Left lobe of liver (tissue), 2 donors: ENCODE measurements at places on chromosomes 7 and 10.

DNA sequence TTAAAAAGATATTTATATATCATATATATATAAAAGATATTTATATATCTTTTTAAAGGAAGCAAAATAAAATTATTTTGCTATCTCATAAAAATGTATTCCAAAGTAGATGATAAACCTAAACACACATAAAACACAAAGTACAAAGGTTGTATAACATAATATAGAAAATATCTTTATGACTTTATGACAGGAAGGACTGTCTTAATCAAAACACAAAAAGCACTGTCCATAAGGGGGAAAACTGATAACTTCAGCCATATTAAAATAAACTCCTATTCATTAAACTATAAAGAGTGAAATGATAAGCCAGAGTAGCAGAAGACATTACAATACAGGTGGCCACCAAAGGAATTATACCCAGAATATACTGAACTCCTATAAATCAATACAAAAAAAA lies 34.8 kb downstream of the KDM7A start:
- no peak for DNase-seq

GRCh38 chr10:44724415-44725174 lies 186.5 kb upstream of the TMEM72 start:
- DNase-seq, result no peak

- DNase-seq, result no peak
Measured at GRCh38 chr7:130669085-130669700, 645 bp upstream of the COPG2 start.

GRCh38 chr7:121339082-121339481 lies 10.3 kb downstream of the WNT16 start:
- no peak for DNase-seq

DNA sequence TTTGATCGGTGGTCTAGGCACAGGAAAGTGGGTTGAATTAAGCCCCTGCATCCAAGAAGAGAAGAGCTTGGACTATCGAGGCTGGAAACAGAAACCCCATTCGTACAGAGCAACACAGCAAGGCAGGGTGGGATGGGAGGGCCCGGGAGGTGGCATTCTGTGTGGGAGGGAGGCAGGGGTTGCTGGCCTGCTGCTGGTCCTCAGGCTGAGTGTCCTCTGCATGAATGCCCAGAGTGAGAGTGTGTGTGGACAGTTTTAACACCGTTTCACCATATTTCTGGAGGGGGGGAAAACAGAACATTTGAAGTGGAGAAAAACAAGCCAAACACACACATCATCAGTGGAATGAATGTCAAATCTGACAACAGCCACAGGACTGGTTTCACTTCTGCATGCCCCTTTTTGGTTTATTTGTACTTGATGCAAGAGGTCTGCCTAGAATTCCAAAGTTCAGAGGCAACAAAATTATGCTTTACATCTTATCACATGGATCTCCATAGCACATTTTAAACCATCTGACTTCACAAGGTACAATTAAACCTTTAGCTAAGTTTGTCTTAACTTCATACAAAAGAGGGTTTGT lies 11.1 kb upstream of the ENO4 start:
- DNase-seq, result no peak

- no peak for DNase-seq
Measured at GRCh38 chr10:48332871-48333216, 26.4 kb downstream of the MAPK8 start.

DNA sequence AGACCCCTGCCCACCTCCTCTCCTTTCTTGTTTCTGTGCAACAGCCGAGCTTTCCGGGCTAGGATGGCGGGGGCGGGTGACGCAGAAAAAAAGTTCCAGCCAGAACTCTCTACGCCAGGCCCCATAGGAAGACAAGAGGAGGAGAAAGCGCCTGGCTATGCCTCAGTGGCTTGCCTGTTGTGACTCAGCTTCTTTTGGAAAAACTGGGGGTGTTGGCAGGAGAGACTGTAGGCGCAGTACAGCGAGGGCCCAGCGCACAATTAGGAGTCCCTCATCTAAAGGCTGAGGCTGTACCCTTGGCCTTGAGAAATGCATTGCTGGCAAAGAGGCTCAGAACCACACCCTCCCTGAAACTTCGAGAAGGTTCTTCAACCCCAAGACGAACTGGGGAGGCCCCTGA lies 28.0 kb upstream of the KPNA7 start:
- no peak for DNase-seq

DNA sequence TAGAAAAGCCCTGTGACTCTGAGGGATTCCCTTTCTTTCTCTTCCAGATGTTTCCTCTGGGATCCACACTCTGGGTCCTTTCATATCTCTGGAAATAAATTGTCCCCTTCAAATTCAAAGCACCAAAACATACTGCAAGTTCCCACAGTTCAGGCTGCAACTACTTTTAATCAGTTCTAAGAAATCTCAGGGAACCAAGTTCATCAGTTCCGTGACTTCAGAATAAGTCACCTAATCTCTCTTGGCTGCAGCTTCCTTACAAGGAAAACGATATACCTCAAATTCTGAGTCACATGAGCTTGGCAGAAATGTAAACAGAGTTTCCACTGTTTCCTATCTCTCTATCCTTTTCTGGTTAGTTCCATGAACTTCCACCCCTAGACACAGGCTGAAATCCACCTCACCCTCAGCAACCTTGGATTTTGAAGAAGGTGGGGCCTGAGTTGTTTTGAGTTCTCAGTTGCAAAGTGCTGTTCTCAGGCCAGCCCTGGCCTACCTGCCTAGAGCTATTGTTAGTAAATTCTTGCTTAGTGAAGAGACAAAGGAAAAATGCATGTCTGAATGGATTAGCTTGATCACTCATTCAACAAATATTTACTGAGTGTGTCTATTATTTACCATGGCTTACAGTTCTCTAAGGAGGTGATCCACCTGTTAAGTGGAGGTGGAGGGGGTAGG lies 59.3 kb upstream of the IL6 start:
- DNase-seq, result no peak

- peak; percentile 81 for DNase-seq
Measured at GRCh38 chr10:80272793-80273522, 16.5 kb downstream of the MAT1A start.

GRCh38 chr10:133264461-133264860 lies 12.2 kb downstream of the ADAM8 start:
- no peak for DNase-seq

DNA sequence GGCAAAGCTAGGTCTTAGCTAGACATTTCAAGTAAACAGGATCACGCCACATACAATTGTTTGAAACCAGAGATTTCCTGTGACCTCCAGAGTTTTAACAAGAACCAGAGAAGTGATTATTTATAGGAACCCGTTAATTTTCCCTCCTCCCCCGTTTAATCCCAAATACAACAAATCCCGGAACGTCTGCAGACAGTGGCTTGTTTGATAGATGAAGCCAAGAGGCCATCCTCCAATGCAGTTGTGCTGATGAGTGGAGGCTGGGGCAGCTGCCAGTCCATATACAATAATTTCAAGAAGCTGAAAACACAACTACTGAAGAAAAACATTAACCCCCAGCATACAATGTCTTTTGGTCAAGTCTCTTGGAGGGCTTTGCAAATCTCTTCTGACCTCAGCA lies 971.6 kb upstream of the ZNF722 start:
- DNase-seq, result no peak

DNA sequence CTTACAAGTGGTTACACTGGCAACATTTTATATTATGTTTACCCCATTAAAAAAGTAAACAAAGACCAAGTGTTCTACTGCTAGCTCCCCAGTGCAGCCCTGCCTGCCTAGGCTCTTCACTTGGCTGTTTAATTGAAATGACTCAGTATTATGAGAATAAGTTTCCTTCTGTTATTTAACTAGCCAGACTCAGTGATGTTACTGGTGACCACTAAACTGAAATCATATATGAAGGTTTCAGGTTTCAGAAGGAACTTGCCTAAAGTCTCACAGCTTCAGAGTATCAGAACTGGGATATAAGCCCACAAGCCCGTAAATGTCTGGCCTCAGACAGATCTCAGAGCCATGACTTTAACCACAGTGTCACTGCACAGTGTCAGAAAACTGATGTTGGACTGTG lies 66.8 kb upstream of the EXOC4 start:
- DNase-seq, result no peak

DNA sequence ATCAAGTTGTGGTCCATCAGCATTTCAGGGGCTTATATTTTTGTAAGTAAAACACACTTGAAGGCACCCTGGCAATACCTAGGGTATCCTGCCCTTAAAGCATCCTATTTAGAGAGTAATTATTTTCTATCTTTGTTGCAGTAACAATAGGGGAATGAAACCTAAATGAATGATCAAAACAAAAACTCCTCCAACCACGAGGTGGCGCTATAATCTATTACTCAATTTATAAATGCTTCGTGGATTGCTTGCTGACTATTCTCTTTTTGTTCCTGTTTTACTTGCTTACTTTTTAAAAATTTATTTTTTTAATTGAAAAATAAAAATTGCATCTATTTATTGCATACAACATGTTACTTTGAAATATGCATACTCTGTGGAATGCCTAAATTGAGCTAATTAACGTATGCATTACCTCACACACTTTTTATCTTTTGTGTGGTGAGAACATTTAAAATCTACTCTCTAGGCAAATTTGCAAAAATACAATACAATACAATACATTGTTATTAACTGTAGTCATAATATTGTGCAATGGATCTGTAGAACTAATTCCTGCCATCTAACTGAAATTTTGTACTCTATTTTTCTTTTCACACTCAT lies 147.7 kb upstream of the BMPER start:
- no peak for DNase-seq

DNA sequence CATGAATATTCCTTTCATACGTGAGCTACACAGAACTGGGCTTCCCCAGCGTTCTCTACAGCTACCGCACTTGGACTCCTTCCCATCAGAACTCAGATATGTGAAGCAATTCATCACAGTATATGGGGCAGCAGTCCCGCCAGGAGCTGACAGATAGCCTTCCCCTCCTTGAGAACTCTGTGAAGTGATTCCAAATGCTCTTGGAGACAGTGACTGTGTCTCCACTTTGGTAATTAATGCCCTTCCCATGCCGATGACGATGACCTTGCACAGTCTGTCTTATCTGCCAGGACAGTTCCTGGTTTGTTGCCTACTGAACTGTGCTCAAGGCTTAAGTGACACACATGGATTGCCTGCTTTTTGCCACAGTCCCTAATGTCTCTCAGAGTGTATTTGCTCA lies 75.0 kb upstream of the AFAP1L2 start:
- DNase-seq, result no peak

DNA sequence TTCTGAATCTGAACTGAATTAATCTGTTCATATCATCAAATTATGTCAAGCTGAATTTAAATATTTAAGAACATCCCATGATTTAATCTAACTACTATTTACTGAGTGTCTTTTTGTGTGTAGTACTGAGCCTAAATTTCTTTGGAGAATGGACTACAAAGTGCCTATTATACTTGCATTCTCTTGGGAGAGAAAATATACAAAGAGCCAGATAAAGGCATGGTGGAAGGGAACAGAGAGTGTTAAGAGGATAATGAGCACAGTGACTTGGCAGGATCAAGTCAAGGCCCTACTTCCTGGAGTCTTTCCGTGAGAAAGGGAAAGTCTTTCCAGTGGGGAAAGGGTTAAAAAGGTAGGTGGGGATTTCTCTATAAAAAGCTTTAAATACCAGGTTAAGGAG lies 15.0 kb downstream of the TNKS2 start:
- no peak for DNase-seq

DNA sequence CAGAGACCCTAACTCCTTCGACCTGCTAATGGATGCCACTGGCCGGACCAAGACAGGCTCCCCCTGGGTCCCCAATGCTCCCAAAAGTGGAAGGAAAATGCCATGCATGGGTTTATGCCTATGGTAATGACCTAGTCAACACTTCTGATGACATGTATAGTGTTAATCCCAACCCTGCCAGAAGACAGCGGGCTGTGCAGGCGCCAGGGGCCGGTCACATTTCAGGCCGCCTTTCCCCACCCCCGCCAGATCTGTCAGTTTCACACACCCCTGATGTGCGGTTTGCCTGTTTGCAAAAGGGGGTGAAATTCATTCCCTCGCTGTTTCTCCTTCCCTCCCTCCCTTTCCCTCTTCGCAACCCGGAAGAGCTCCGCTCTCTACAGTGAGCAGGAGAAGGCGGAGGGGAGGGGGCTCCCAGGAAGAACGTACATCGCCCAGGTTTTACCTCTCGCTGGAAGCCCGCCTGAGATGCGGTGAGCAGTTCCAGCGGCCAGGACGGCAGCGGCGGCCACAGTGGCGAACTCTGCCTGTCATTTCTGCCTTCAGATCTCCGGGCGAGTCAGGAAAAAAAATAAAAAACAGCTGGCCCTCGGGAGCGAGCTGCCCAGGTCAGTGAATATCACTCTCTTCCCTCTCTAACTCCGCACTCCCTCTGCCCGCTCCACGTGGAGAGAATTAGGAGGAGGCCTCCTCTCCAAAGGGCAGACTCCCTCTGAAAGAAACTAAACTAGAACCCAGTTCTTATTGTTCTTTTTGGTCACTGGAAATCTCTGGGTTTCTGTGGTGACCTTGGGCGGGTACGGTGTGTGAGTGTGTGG lies 9.4 kb upstream of the GATA3 start:
- no peak for DNase-seq

DNA sequence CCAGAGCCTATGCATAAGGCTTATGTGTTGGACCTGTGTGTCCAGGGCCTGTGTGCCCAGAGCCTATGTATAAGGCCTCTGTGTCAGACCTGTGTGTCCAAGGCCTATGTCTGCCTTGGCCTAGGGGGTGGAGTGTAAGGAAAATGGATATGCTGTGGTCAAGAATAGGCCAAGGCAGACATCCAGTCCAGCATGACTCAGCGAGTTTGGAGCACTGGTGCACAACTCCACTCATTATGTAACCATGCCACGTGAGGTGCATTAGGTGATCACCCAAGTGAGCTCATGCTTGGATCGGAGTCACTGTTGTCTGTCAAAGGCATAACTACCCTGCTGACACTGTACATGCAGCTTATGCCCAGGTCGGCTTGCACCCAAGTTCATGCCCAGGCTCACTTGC lies 238.9 kb downstream of the CACNA2D1 start:
- DNase-seq, result no peak

DNA sequence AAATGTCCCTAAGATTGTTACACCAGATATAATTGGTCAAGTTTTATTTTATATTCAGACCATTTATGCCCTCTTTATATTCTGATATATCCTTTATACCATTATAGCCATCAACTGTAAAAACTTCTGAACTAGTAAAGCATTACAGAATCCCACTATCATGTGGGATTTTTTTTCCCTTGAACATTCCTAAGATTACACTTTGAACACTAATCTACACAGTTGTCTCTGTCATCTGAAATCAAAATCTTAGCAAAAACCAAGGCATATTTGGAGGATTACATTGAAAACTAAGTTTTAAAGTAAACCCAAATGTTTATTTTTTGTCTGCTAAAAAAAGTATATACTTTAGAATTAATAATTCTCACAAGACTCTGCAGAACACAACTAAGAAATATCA lies 116.2 kb upstream of the GPR22 start:
- DNase-seq, result no peak

- DNase-seq, result peak; percentile 12
Measured at GRCh38 chr7:149635561-149636329, 137.6 kb downstream of the ZNF467 start.

DNA sequence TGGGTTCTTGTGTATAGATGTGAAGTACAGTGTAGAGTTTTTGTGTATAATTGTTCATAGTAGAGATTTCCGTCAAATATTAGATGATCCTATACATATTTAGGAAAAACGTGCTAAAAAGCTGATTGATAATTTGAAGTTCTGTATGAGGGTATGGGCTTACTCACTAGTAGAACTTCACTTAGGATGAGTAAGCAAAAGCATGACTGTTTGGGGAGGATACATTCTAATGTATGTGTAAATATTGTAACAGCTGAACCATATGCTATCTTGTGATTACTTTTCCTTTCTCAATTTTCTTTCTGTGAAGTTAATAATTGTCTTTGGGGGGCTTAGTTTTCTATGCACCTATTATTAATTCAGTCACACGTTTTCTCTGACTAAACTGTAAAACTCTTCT lies 53.2 kb upstream of the PDK4 start:
- no peak for DNase-seq
